ENCODE measurements at places on chromosomes 4 and X. TPM values are rescaled to one million over a fixed set of nuclear protein-coding genes. Genes with fewer than 3 reads are reported as not detected.

RRH gene
- under 0.01 TPM for total RNA-seq

- DNase-seq: no peak
These were observed 69.2 kb upstream of the MTM1 start for GRCh38 chrX:150499240-150499639.

- DNase-seq: no peak
These were observed 53.9 kb upstream of the PPP2R3B start for GRCh38 chrX:440636-441035.

DNA sequence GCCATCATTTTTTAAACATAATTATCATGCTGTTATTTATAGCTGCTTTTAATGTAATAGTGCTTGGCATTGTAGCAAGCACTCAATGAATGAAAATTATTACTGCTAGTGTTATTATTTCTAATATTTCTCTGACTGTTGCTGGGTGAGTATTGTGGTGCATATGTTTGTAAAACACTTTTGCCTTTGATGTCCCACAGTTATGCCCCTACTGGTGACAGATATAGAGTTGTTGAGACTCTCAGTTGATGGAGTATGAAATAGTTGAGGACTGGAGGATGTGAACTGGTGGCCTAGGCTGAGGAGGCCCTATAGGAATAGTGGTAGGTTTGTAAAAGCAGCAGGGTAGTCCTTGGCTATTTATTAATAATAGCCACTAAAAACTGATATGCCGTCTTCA is 9.6 kb downstream of the INTS6L start:
- DNase-seq: peak; percentile 58

- no peak for DNase-seq
These were observed 128.4 kb upstream of the FAT1 start for GRCh38 chr4:186852073-186852420.

GRCh38 chrX:40912166-40912565 is 173.1 kb upstream of the USP9X start:
- no peak for DNase-seq

Measured in osteoblast (primary cell).